Activated CD4-positive, alpha-beta T cell treated with anti-CD3 and anti-CD28 coated beads, Interleukin-2, amount 50 U/mL, for 16 hours (primary cell): ENCODE measurements at places on chromosomes 2 and 18.

- no peak for DNase-seq
Measured at GRCh38 chr2:121804340-121804739, 48.9 kb downstream of the TSN start.

DNA sequence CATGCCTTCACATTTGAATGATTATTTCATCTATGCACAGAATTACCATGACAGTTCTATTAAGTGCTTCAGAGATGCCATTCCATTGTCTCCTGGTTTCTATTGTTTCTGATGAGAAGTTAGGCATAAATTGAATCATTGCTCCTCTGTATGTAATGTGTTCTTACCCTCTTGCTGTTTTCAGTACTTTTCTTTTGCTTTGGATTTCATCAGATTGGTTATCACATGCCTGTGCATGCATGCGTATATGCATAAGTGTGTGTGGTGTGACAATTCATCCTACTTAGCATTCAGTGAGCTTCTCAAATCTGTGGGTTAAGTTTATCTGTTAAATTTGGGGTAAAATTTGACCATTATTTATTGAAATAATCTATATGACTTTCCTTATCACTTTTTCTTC is 263.3 kb upstream of the RND3 start:
- no peak for DNase-seq

DNA sequence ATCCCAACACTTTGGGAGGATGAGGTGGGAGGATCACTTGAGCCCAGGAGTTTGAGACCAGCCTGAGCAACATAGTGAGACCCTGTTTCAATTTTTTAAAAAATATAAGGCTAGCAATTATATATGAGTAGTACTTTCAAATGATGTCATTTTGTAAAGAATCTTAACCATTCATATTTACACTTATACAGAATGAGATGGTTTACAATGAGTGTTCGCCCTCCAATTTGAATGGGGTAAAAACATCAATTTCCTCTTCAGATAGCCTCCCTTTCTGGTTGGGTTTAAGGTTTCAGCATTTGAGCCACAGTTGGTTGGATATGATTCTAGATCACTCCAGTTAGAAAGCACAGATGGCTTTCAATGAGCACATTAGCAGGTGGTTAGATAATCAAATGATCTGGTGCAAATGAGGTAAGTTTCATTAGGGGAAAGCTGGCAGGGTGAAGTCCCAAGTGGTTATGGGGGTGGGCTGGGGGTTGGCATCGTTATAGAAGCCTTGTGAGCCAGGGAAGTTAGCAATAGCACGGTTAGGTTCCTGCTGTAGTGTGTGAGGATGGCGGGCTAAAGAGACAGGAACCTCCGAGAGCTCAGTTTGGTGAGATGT is 63.9 kb downstream of the TRPM8 start:
- DNase-seq: no peak

DNA sequence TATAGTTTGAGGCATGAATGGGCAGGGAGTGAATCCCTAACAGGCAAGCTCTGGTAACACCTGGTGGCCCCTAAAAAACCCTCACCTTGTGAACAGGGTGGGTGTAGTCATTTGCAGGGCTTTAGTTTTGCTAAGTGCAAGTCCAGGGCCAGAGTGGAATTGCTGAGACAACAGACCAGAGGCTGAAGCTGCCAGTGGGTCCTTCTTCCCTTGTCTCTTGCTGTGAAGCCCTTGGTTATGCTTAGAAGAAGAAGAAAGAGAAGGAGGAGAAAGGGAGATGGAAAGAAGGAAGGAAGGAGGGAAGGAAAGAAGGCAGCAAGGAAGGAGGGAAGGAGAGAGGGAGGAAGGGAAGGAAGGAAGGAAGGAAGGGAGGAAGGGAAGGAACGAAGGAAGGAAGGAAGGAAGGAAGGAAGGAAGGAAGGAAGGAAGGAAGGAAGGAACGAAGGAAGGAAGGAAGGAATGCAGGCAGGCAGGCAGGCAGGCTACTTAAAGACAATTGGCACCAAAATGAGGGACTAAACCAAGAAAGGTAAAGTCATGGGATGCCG is 45.8 kb downstream of the SMAD7 start:
- no peak for DNase-seq

GRCh38 chr2:179995741-179996515 is 11.2 kb downstream of the CWC22 start:
- no peak for DNase-seq

DNA sequence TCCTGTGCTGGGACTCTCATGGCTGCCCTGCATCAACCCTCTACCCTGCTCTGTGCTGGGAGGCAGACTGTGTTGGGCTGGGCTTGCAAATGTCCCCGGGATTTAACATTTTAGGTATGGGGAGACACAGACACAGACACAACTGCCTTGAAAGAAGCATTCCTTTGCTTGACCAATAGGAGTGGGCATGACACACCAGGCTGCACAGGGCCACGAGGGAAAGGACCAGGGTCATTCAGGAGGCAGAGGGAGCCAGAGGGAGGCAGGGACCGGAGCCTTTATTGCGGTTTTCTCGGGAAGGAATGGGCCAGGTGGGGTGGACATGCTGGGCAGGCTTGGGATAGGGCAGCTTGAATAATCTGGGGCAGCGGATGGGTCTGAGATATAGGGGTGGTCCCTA is 238.7 kb upstream of the COPS8 start:
- DNase-seq: no peak

- DNase-seq: no peak
Measured at GRCh38 chr2:74188018-74188601, 9.4 kb upstream of the MOB1A start.

DNA sequence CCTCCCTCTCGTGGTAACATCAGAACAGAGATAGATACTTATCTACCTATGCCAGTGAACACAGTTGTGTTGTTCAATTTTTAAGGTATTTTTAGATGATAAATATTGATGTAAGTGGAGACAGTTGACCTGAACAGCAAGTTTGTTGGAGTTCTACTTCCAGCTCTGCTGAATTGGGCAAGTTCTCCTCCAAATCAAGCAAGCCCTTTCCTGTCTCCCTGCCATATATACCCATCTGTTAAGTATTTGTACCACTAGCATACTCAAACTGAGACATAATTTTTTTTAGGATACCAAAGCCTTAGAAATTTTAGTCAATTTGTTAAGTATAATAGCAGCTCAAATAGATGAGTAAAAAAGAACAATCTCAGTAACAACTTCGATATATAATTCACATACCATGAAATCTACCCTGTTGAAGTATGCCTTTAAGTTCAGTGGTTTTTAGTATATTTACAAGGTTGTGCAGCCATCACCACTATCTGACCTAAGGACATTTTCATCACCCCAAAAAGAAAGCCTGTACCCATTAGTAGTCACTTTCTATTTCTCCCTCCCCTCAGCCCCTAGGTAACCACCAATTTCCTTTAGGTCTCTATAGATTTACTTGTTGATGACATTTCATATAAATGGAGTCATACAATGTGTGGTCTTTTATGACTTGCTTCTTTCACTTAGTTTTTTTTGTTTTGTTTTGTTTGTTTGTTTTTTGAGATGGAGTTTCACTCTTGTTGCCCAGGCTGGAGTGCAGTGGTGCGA is 61.8 kb downstream of the COX7A2L start:
- no peak for DNase-seq

GRCh38 chr2:135636982-135637381 is 104.7 kb upstream of the UBXN4 start:
- no peak for DNase-seq

GRCh38 chr2:62197925-62198633 is 2.2 kb downstream of the B3GNT2 start:
- peak; percentile 39 for DNase-seq
